ENCODE measurements at places on chromosomes 4 and X.

DNA sequence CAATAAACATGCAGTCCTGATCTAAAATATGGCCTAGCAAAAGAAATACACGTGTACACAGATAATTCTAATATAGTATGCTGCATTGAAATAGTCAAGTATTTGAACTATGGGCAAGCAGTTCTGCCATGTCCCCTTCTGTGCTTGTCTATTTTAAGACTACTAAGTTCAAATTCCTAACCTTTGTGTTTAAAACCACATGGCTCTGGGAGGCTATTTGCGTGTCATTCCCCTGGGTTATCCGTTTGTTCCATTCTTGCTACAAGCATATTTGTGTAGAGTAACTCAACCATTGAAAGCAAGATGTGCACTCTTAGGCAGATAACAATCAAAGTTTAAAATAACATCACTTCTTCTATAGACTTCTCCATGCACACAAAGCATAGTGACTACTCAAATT, 25.4 kb upstream of the TBC1D1 start:
- DNase-seq = no peak

- no peak for DNase-seq
These were observed 1.5 kb upstream of the PITX2 start for GRCh38 chr4:110624398-110624780.

DNA sequence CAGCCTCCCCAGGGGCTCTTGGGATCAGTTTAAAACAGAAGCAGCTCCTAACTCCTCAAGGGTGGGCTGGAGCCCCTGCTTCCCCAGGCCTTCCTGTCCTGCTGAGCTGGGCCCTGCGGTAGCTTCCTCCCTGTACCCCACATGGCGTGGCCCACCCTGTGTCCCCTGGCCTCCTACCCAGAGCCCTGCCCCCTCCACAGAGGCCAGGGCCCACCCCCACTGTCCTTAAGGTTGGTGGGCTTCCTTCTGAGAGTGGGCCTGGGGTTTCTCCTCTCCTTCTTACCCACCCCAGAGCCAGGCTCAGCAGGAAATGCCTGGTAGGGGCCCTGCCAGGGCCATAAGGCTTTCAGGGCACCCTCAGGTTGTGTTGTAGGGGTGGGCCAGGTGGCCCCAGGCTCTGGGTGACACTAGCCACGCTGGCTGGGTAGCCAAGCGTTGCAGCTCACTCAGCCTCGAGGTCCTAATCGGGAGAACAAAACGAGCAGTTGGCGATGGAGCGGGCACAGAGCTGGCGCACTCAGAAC, 11.6 kb downstream of the SH3BP2 start:
- DNase-seq = no peak

- DNase-seq = no peak
These were observed 6.5 kb downstream of the CXXC4 start for GRCh38 chr4:104488151-104488550.

GRCh38 chr4:180665481-180665880, 1577.7 kb upstream of the TENM3 start:
- no peak for DNase-seq
